NCI-H524 (cell line): ENCODE measurements at places on chromosomes 7 and 10.
A peak's percentile ranks its signal among the peaks of the same experiment; 100 is the strongest.

DNA sequence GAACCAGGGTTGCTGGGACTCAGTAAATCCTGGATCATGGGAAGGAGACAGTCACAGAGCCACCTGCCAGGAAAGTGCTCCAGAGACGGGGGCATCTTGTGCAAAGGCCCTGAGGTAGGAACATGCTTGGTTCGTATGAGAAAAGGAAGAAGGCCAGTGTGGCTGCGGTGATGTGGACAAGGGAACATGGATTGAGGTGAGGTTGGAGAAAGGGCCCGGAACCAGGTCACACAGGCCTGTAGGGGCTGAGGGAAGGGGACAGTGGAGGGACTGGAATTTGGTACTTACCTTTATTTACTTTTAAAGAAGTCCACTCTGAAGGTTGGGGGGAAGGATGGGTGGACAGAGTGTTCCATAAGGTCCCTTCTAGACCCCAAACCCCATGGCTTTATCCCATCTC, 32.9 kb upstream of the CXCL12 start:
- no peak for DNase-seq

- DNase-seq: no peak
Measured at GRCh38 chr10:77319557-77319956, 318.1 kb downstream of the KCNMA1 start.

DNA sequence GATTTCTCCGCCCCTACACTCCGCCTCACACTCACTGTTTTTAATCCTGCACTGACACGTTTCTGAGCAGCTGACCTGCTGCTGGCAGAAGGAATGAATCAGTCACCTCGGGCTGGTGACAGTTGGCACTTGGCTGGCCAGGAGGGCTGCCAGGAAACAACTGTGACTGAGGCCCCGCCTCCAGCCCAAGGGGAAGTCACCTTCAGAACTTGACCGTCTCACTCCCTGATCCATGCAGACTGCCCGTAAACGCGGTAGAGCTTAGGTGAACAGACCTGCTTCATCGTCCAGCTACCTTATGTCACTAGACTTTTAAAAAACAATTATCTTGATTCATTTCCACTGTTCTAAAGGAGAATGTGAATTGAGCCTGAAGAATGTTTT, 107.5 kb downstream of the DOCK1 start:
- DNase-seq: peak; percentile 74

DNA sequence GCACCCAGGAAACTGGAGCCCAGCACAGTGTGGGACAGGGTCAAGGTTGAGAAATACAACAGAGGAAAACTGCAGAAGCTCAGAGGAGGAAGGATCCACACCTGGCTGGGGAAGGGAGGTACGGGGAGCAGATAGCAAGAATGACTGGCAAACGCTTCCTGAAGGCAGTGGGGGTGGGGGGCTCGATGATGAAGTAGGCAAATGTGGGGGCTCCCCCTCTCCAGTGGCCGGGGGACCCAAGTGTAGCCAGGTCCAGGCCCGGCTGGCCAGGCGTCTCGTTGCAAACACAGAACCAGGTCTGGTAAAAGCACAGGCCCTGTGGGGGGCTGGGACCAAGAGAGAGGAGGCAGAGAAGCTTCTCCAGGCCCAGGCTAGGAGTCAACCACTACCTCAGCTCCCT, 7.7 kb downstream of the CHST15 start:
- DNase-seq: no peak

DNA sequence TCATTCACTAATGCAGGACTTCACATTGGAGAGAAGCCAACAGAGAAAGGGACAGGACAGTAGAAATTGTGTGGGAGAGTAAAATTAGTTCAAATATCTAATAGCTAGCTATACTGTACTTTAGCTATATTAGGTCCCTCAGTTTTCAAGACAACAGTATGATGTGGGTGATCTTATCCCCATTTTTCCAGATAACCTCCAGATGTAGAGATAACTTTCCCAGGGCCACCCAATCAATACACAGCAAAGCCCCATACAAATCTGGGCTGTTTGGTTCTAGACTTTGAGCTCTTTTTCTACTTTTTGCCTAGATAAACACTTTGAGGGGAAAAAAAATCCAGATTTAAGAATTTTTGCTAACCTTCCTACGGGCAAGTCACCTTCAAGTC, 482 bp upstream of the CLDN12 start:
- DNase-seq: no peak
